Activated CD4-positive, alpha-beta T cell treated with anti-CD3 and anti-CD28 coated beads, Interleukin-2, Interleukin-4, amounts not matched to agents 100 ng/mL and 50 ng/mL, durations not matched to agents 16 hours and 8 hours (primary cell): ENCODE measurements at places on chromosomes 4 and X.

GRCh38 chrX:68534691-68535090 lies 35.8 kb downstream of the YIPF6 start:
- no peak for DNase-seq

DNA sequence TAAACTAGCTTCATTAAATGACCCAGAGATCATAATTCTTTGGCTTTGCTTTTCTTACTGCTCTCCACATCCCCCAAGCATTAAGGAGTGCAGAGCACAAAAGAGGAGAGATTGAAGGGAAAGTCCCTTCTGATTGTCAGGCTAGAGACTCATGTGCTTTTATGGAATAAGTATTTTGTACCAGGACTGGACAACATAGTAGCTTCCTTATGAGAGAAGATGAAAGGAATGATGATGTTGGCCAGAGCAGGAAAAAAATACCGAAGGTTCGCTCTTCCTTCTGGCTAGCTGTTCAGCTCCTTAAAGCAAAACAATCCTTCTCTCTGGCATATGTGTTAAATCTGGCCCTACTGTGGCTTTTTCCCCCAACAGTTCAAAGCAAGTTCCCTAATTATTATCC lies 53.1 kb downstream of the HOPX start:
- no peak for DNase-seq

- peak; percentile 17 for DNase-seq
These were observed 10.5 kb downstream of the HERC5 start for GRCh38 chr4:88467392-88467791.

- DNase-seq: no peak
These were observed 185.6 kb downstream of the SLC7A11 start for GRCh38 chr4:138056541-138056940.

GRCh38 chr4:7892212-7893019 lies 47.2 kb downstream of the AFAP1 start:
- no peak for DNase-seq

DNA sequence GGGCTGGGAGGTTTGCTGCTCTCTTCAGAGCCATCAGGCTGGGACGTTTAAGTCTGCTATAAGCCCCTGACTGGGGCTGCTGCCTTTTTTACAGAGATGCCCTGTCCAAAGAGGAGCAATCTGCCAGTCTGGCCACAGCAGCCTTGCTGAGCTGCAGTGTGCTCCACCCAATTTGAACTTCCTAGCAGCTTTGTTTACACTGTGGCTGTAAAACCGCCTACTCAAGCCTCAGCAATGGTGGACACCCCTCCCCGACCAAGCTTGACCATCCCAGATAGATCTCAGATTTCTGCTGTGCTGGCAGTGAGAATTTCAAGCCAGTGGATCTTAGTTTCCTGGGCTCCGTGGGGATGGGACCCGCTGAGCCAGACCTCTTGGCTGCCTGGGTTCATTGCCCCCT lies 40.7 kb downstream of the SPATA18 start:
- DNase-seq: no peak

- DNase-seq: no peak
These were observed 79.9 kb upstream of the PCDH18 start for GRCh38 chr4:137611998-137612700.

DNA sequence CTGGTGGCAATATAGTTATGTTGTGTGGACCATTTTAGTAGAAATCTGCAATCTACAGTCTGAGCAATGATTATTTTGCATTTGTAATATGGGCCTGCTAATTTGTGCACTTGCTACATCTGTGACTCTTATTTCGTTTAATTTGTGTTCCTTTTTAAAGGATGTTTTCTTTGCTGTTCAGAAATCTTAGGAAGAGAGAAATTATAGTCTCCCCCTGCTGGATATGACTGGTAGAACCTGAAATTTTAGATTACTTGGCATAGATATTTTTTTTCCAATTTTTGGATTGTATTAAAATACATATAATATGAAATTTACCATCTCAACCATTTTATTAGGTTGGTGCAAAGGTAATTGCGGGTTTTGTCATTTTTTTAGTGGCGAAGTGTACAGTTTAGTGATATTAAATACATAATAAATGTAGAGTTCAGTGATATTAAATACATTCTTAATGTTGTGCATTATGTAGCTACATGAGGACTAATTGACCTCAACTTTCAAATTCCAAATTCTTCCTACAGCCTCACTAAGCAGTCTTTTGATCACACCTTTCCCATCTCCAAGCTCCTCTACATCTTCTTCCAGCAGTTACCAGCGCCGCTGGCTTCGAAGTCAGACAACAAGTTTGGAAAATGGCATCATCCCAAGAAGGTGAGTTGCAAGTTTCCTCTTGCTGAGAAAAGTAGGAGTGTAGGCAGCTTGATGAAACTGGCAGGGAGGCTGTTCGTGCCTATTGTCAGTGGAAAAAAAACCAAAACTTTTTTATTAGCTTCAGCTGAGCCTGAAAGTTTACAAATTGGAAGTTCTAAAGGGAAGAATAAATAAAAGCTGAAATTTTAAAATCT lies 82.2 kb downstream of the FNIP2 start:
- DNase-seq: peak; percentile 28

- no peak for DNase-seq
These were observed 13.1 kb upstream of the TRPC3 start for GRCh38 chr4:121964958-121965357.

GRCh38 chrX:19372547-19373331 lies 29.0 kb downstream of the PDHA1 start:
- DNase-seq: no peak

DNA sequence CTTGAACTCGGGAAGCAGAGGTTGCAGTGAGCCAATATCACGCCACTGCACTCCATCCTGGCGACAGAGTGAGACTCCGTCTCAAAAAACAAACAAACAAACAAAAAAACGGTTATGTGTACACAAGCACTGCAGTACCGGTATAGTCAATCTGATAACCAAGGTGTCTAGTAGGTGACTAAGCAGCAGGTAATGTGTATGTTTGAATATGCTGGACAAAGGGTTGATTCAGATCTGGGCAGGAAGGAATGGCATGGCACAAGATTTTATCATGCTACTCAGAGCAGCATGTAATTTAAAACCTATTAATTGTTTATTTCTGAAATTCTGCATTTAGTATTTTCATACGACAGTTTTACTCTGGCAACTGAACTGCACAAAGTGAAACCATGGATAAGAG lies 41.7 kb downstream of the MAGEC1 start:
- no peak for DNase-seq

- DNase-seq: no peak
These were observed 87.3 kb downstream of the PRSS12 start for GRCh38 chr4:118265312-118266144.

- DNase-seq: no peak
These were observed 91.5 kb upstream of the ZNF827 start for GRCh38 chr4:146029939-146030710.

DNA sequence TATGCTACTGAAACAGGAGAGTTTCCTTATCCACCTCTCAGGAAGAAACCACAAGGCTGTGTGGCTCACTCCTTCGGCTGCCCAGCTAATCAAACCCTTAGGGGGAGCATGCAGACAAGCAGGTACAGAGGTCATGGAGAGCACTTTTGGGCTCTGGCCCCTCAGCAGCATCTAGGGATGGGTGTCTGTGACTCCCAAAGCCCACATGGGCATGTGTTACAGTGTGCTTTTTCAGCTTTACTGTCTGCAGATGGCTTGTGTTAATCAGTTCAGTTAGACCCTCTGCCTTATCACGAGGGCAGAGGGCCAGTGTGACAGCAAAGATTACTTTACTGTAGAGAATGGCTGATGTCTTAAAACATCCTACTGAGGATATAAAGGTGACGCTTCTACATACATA lies 447.4 kb downstream of the PCDH10 start:
- DNase-seq: no peak
